Activated CD8-positive, alpha-beta T cell treated with anti-CD3 and anti-CD28 coated beads, Interleukin-2, amount 10 ng/mL, durations not matched to agents 7 days and 5 days (primary cell): ENCODE measurements at places on chromosomes 6 and 20. TPM values are rescaled to one million over a fixed set of nuclear protein-coding genes. Genes with fewer than 3 reads are reported as not detected.

The LPA gene
- total RNA-seq, result not detected

The EYA2 gene
- total RNA-seq, result not detected

GRCh38 chr6:110573136-110573535 is 96.7 kb upstream of the SLC22A16 start:
- H3K27me3 ChIP-seq, result peaks cover 2% of the 10 kb centered on the region
- H3K36me3 ChIP-seq, result no peaks in the 10 kb centered on the region
- no peak overlapping the region for H3K4me3 ChIP-seq
- peaks cover 3% of the 10 kb centered on the region for H3K4me1 ChIP-seq

GRCh38 chr6:41680182-41680965 is 42.1 kb downstream of the MDFI start:
- H3K4me1 ChIP-seq, result peaks cover 17% of the 10 kb centered on the region
- peaks cover 2% of the 10 kb centered on the region for H3K27me3 ChIP-seq
- no peak overlapping the region for H3K27ac ChIP-seq
- H3K36me3 ChIP-seq, result no peaks in the 10 kb centered on the region
- H3K4me3 ChIP-seq, result no peak overlapping the region
- DNase-seq, result no peak

- H3K4me3 ChIP-seq, result peak overlapping the region; percentile 92
- H3K27me3 ChIP-seq, result no peaks in the 10 kb centered on the region
- peak; percentile 76 for DNase-seq
- peak overlapping the region; percentile 96 for H3K27ac ChIP-seq
- H3K4me1 ChIP-seq, result peaks cover 22% of the 10 kb centered on the region
These were observed 1.5 kb downstream of the BICRAL start for GRCh38 chr6:42783177-42783875.

The BMP6 gene
- total RNA-seq, result not detected

DNA sequence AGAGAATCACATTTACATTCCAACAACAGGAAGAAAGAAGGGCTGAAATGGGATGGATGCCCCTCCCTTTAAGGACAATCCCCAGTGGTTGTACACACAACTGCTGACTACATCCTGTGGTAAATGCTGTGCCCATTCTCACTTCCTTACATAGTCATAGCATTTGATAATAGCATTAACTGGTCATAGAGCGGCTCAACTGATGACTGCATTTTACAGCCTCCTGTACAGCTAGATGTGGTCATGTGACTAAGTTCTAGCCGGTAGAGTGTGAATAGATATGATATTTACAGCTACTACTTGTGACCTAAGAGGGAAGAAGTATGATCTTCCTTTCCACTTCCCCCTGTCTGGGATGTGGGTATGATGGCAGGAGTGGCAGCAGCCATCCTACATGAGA is 24.7 kb downstream of the KCNK17 start:
- no peak overlapping the region for H3K27ac ChIP-seq
- peaks cover 13% of the 10 kb centered on the region for H3K27me3 ChIP-seq
- DNase-seq, result no peak
- H3K36me3 ChIP-seq, result no peaks in the 10 kb centered on the region
- H3K4me1 ChIP-seq, result peaks cover 11% of the 10 kb centered on the region

- DNase-seq, result peak; percentile 90
- peak overlapping the region; percentile 98 for H3K27ac ChIP-seq
- peak overlapping the region; percentile 74 for H3K4me3 ChIP-seq
- H3K27me3 ChIP-seq, result no peaks in the 10 kb centered on the region
These were observed 9.8 kb upstream of the MAPK13 start for GRCh38 chr6:36120539-36120938.

The NOL4L gene
- total RNA-seq, result 24.5 TPM

GRCh38 chr6:33815854-33816253 is 12.1 kb upstream of the MLN start:
- no peak overlapping the region for H3K4me3 ChIP-seq
- no peaks in the 10 kb centered on the region for H3K36me3 ChIP-seq
- peaks cover 21% of the 10 kb centered on the region for H3K27me3 ChIP-seq
- peaks cover 2% of the 10 kb centered on the region for H3K4me1 ChIP-seq
- H3K27ac ChIP-seq, result no peak overlapping the region

The SLC26A8 gene
- not detected for total RNA-seq

GRCh38 chr6:24225838-24226237 is 99.8 kb downstream of the NRSN1 start:
- DNase-seq, result no peak
- H3K36me3 ChIP-seq, result no peaks in the 10 kb centered on the region
- H3K27me3 ChIP-seq, result peaks cover 8% of the 10 kb centered on the region
- no peaks in the 10 kb centered on the region for H3K4me1 ChIP-seq
- H3K4me3 ChIP-seq, result no peak overlapping the region

DNA sequence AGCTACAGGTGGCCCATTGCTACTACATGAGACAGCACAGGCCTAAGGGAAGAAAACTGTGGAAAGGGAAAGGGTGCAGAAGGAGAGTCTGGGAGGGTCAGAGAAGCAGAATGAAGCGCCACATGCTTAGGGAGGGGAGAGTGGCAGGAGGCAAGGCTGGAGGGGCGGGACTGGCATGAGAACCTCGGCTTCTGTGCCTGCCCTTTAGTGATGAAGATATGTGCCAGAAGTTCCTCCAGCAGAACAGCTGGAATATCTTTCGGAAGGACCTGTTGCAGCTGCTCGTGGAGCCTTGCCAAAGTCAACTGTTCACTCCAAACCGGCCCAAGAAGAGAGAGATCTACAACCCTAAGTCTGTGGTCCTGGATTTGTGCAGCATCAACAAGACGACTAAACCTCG is 61.8 kb downstream of the CNBD2 start:
- peaks cover 15% of the 10 kb centered on the region for H3K27me3 ChIP-seq
- H3K4me1 ChIP-seq, result no peaks in the 10 kb centered on the region
- no peak overlapping the region for H3K4me3 ChIP-seq
- no peaks in the 10 kb centered on the region for H3K36me3 ChIP-seq

The EEF1A2 gene
- not detected for total RNA-seq

The SLC22A2 gene
- not detected for total RNA-seq

DNA sequence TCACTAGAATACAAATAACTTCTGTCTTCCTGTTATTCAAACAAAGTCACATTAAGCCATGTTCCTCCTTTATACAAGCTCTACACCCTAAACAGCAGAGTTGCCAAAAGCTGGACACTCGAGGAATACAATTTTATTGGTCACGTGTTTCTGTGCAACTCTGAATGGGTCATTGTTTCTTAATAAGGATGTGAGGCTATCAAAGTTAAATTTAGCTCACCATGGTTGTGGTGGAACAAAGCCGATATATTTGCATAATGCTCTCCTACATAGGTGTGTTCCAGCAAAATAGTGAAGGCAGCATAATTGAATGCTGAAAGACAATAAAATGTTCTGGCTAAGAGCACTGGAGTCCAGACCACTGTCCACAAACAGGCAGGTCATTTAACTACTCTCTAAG is 36.9 kb upstream of the CD2AP start:
- H3K27me3 ChIP-seq, result peaks cover 3% of the 10 kb centered on the region
- H3K36me3 ChIP-seq, result no peaks in the 10 kb centered on the region
- no peak overlapping the region for H3K27ac ChIP-seq
- no peak overlapping the region for H3K4me3 ChIP-seq

The PSMB9 gene
- 325 TPM for total RNA-seq

DNA sequence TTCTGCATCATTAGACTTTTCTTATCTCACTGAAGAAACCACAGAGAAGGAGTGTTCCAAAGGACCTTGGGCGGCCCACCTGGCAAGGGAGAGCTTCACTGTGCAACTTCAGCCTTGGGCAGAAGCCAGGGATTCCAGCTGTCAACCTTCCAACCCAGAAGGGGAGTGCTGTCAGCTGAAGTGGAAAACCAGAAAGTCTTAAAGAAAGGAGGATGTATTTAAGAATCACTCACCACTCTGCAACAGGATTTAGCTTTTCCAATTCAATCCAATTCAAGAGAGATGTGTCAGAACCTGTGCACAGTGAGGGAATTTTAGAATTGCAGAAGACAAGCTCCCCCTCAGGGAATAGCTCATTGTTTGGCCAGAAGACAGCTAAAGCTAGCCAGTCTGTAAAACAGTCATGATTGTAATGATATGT is 553.7 kb downstream of the CD83 start:
- H3K27me3 ChIP-seq, result peaks cover 2% of the 10 kb centered on the region
- H3K4me3 ChIP-seq, result no peak overlapping the region
- no peak overlapping the region for H3K27ac ChIP-seq
- peaks cover 4% of the 10 kb centered on the region for H3K4me1 ChIP-seq
- no peak for DNase-seq
- peaks cover 2% of the 10 kb centered on the region for H3K36me3 ChIP-seq

- DNase-seq, result no peak
- no peaks in the 10 kb centered on the region for H3K36me3 ChIP-seq
- peaks cover 18% of the 10 kb centered on the region for H3K4me1 ChIP-seq
These were observed 733.8 kb upstream of the GJE1 start for GRCh38 chr6:141398949-141399348.

The DEF6 gene
- total RNA-seq, result 191 TPM

- H3K4me1 ChIP-seq, result no peaks in the 10 kb centered on the region
- no peak overlapping the region for H3K4me3 ChIP-seq
- H3K36me3 ChIP-seq, result no peaks in the 10 kb centered on the region
- peak; percentile 56 for DNase-seq
- peaks cover 4% of the 10 kb centered on the region for H3K27me3 ChIP-seq
These were observed 36.7 kb downstream of the LRFN2 start for GRCh38 chr6:40550202-40551101.

DNA sequence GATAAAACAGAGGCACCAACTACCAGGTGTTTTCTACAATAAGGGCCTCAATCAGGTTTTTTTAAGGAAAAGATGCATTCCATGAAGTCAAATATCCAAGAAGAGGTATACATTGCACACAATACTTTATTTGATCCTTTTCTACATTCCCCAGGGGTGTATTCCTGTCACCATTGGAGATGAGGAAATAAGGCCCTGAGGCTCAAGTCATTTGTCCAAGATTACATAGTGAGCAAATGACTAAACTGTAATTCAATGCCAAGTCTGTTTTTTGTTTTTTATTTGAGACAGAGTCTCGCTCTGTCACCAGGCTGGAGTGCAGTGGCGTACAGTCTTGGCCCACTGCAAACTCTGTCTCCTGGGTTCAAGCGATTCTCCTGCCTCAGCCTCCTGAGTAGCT is 69.2 kb upstream of the CDYL start:
- no peak overlapping the region for H3K27ac ChIP-seq
- no peaks in the 10 kb centered on the region for H3K36me3 ChIP-seq
- H3K4me3 ChIP-seq, result no peak overlapping the region
- DNase-seq, result no peak
- no peaks in the 10 kb centered on the region for H3K27me3 ChIP-seq

DNA sequence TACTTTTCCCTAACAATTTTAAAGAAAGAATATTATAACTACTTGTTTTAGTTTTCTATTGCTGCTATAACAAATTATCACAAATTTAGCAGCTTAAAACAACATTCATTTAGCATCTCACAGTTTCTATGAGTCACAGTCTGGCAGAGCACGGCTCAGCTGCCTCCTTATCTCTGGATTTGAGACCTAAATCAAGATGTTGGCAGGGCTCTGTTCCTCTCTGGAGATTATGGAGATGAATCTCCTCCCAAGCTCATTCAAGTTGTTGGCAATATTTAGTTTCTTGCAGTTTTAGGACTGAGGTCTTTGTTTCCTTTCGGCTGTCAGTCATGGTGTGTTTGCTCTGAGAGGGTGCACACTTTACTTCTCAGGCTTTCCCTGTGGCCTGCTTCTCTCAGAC is 1065.8 kb upstream of the EYS start:
- H3K27ac ChIP-seq, result no peak overlapping the region
- no peaks in the 10 kb centered on the region for H3K36me3 ChIP-seq
- H3K27me3 ChIP-seq, result no peaks in the 10 kb centered on the region
- H3K4me1 ChIP-seq, result no peaks in the 10 kb centered on the region
- DNase-seq, result no peak

- H3K27ac ChIP-seq, result no peak overlapping the region
- no peaks in the 10 kb centered on the region for H3K27me3 ChIP-seq
- H3K4me3 ChIP-seq, result no peak overlapping the region
- no peak for DNase-seq
- H3K4me1 ChIP-seq, result peaks cover 39% of the 10 kb centered on the region
These were observed 83.3 kb downstream of the PLCB1 start for GRCh38 chr20:8215361-8215781.

DNA sequence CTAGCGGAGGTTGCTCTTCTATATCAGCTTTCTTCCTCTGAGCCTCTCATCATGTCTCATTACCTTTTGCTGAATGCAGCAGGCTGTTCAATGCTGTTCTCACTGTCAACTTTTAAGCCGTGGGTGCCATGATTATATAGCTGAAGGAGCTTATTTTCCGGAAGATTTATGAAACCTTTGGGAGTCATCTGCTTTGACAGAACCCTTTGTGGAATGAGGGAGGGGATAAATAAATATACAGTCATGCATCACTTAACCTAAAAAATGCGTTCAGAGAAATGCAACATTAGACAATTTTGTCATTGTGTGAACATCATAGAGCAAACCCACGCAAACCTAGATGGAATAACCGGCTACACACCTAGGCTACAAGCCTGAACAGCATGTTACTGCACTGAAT is 102.2 kb upstream of the AKAP12 start:
- H3K4me1 ChIP-seq, result no peaks in the 10 kb centered on the region
- no peak overlapping the region for H3K4me3 ChIP-seq
- no peaks in the 10 kb centered on the region for H3K27me3 ChIP-seq
- H3K36me3 ChIP-seq, result no peaks in the 10 kb centered on the region
- DNase-seq, result no peak

DNA sequence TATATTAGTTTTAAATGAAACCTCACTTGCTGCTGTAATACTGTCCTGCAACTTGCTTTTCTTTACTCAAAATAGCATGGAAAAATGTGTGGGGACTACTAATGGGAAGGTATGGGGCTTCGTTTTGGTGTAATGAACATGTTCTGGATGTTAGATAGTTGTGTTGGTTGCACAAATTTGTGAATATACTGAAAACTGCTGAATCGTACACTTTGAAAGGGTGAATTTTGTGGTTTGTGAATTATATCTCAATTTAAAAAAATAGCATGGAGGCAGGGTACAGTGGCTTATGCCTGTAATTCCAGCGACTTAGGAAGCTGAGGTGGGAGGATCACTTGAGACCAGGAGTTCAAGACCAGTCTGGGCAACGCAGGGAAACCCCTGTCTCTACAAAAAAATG is 2.3 kb downstream of the BCAS4 start:
- H3K4me3 ChIP-seq, result peak overlapping the region; percentile 4
- no peak for DNase-seq
- H3K27ac ChIP-seq, result no peak overlapping the region
- peaks cover 7% of the 10 kb centered on the region for H3K36me3 ChIP-seq
- H3K27me3 ChIP-seq, result no peaks in the 10 kb centered on the region

DNA sequence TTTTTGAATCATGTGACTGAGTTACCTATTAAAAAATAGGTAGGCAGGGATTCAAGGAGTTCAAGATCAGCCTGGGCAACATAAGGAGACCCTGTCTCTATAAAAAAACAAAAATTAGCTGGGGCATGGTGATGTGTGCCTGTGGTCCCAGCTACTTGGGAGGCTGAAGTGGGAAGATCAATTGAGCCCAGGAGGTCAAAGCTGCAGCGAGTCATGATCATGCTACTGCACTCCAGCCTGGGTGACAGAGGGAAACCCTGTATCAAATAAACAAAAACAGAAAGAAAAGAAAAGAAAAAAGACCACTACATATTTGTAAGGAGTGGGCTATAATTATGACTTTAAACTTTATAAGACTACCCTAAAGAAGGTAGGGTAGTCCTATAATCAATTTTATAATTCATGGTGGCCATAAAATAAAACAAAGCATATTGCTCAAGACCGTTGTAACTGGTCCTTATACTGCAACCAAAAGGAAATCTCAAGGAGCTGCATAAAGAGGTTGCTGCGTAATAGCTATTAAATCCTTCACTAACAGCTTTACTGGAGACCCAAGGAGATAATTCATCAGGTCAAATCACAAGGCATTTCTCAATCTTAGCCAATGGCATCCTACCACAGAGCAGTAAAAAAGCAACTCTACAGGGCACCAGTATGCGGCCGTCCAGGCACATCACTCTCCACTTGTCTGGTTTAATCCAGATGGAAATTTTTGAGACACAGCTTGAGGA is 13.5 kb downstream of the PIGU start:
- H3K27me3 ChIP-seq, result no peaks in the 10 kb centered on the region
- no peak for DNase-seq
- H3K27ac ChIP-seq, result no peak overlapping the region
